A549 treated with DMSO at 1 μM for 4 hours (cell line): ENCODE measurements at places on chromosomes 2 and 18. TPM values are rescaled to one million over a fixed set of nuclear protein-coding genes. Genes with fewer than 3 reads are reported as not detected.

PLA2R1 gene
- total RNA-seq: 1.8 to 3.8 TPM (median 2.5 TPM) in 5 replicates

MBD1 gene
- 32.3 to 37.5 TPM (median 34.3 TPM) in 5 replicates for total RNA-seq

STAMBP gene
- total RNA-seq: 45.1 to 57.3 TPM (median 50.2 TPM) in 5 replicates

XDH gene
- total RNA-seq: 1.1 to 1.8 TPM (median 1.4 TPM) in 5 replicates

C2orf78 gene
- total RNA-seq: not detected in 5 replicates

SULT1C4 gene
- total RNA-seq: not detected in 5 replicates

VSNL1 gene
- not detected in 5 replicates for total RNA-seq

TCF23 gene
- not detected in 5 replicates for total RNA-seq

OXER1 gene
- total RNA-seq: not detected in 5 replicates

UCN gene
- total RNA-seq: 0.55 to 2.6 TPM (median 1.8 TPM) in 5 replicates

RBM43 gene
- 2.4 to 5.6 TPM (median 3.9 TPM) in 5 replicates for total RNA-seq

AGAP1 gene
- 16.6 to 26.8 TPM (median 25.3 TPM) in 5 replicates for total RNA-seq

CLEC4F gene
- total RNA-seq: not detected in 5 replicates

ERICH2 gene
- total RNA-seq: not detected in 5 replicates

INPP5D gene
- 0.38 to 1.0 TPM (median 0.70 TPM) in 5 replicates for total RNA-seq

CNTNAP5 gene
- not detected in 5 replicates for total RNA-seq

G6PC2 gene
- not detected in 5 replicates for total RNA-seq
